H7 (cell line): ENCODE measurements at places on chromosomes 11 and 22. TPM values are rescaled to one million over a fixed set of nuclear protein-coding genes. Genes with fewer than 3 reads are reported as not detected.

GRIA4 gene
- total RNA-seq: 1.2 and 1.3 TPM in 2 replicates

DNA sequence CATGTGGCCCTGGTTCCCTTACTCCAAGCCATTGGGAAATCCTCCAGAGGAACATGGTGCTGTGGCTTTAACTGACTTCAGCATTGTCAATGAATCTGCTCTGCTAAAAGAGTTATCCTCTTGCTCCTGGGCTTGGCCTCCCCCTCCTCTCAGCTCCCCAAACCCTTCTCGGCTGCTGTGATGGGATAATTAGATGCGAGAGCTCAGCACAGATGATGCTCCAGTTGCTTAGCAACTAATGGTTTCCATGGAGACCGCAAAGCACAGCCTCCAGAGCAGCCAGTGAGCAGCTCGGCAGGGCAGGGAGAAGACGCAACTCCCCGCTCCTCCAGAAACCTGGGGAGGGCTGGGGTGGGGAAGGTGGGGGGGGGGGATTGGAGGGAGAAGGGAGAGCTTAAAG, 2.8 kb upstream of the UPK2 start:
- peak; percentile 80 for DNase-seq

CCDC15 gene
- total RNA-seq: 1.2 and 3.0 TPM in 2 replicates

GRCh38 chr22:33781411-33781810, 138.9 kb downstream of the LARGE1 start:
- DNase-seq: no peak

- peak; percentile 32 for DNase-seq
Observed at GRCh38 chr22:23570681-23571080, 9.4 kb downstream of the IGLL1 start.

DNA sequence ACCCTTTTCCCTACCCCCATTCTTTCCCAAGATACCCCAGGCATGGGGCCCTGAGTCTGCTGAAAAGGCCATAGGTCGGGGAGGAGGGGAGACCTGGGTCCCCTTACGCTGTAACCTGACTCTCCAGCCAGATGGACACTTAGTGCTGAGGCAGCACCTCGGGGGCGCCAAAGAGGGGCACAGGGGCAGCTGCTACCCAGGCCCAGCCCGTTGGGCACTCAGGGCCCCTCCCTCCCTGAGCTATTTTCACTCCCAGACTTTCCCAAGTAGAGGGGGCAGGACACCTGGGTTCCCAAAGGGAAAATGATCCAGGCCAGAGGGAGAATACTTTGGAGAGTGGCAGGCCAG, 933 bp downstream of the ACTN3 start:
- peak; percentile 89 for DNase-seq

GRCh38 chr11:75066061-75066460, 30.6 kb downstream of the OR2AT4 start:
- no peak for DNase-seq

DNA sequence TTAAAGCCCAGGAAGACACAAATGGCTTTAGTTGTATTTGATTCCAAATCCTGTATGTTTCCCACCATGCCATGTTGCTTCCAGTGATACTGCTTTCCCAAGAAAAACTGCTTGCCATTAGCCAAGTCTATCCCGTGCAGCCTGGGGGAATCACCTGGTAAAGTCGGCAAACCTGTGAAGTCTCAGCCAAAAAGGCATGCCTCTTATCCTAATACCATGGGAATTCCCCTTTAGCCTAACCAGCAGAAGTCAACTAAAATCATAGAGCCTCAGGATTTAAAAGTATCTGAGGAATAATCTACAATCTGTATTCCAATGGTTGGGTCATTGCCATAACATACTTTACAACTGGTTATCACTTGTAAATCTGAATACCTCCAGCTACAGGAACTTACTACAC, 869.4 kb downstream of the DLG2 start:
- DNase-seq: no peak

MRGPRX3 gene
- total RNA-seq: not detected in 2 replicates

GRCh38 chr22:39314251-39314971, 5.0 kb downstream of the RPL3 start:
- DNase-seq: peak; percentile 52

SYT7 gene
- total RNA-seq: 3.6 and 4.8 TPM in 2 replicates

DNA sequence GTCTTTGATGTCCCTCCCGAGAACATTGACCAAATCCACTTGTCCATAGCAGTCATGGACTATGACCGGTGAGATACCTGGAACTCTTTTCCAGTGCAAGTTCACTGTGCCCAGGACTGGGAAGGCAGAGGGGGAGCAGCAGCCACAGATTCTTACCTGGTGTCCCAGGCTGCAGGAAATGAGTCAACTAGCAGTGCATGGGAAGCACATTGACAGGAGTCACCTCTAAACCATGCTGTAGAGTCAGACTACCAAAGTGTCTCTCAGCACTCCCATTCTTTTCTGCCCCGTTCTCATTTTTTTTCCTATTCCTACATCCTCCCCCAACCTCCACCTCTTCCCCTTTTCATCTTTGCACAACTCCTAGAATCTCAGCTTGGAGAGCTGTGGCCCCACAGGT, 67.2 kb upstream of the OLFML1 start:
- DNase-seq: no peak

- no peak for DNase-seq
Observed at GRCh38 chr11:125319649-125320048, 155.1 kb downstream of the PKNOX2 start.
